ENCODE measurements at places on chromosomes 11 and 22.
A peak's percentile ranks its signal among the peaks of the same experiment; 100 is the strongest.

GRCh38 chr22:21726650-21727049 is 8.9 kb downstream of the YPEL1 start:
- DNase-seq: peak; percentile 8

- DNase-seq: no peak
Observed at GRCh38 chr11:123640677-123641494, 13.5 kb downstream of the SCN3B start.

DNA sequence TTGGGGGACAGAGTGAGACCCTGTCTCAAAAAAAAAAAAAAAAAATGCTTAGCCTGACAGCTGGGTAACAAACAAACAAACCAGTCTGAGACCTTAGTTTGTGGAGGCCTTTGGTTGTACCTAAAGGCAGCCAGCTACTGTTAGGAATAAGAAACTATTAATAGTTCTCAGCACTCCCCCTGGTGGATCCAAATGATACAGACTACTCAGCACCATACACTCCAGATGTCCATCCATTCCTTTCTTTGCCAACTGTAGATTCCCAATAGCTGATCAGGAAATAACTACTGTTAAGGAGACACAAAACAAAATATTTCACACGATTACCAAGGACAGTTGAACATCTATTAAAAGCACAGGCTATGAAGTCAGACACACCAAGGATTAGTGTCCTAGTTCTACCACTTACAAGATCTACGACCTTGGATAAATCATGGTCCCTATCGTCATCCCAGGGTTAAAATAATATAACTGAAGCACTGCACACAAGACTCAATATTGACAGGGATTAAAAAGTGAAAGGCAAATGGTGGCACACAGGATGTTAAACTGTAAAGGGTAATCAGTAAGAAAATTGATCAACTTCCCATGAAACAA is 17.2 kb downstream of the CLDN25 start:
- no peak for DNase-seq

DNA sequence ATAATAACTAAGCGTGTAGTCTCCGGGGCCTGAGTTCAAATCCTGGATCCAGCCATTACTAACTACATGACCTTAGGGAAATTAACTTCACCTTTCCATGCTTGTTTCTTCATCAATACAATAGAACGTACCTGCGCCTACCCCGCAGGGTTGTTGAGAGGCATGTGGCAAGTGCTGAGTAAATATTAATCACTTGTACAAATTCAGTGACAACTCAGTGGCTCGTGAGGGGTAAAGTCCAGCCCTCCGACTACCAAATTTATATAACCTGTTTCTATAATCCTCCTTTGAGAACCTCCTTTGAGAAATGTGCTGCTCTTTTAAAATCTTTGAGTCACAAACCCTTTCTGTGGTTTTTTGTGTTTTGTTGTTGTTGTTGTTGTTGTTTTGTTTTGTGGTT is 49.8 kb downstream of the FEZ1 start:
- no peak for DNase-seq

DNA sequence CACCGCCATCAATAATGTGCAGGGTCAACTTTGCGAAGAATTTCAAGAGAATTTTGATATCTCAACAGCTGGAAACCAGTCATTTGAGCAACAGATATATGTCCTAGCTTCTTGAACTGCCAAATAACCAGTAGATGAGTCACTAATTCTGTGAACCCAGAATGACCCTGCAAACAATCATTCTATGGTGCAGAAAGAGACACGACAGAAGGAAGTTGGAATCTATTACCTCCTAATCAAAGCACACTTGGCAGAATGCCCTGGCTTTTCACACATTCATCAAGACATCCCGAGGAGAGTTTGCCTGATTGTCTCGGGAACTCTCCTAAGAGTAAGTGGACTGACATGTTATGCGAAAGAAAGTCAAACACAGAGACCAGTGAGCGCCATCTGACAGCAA is 621.1 kb downstream of the OPCML start:
- DNase-seq: no peak

DNA sequence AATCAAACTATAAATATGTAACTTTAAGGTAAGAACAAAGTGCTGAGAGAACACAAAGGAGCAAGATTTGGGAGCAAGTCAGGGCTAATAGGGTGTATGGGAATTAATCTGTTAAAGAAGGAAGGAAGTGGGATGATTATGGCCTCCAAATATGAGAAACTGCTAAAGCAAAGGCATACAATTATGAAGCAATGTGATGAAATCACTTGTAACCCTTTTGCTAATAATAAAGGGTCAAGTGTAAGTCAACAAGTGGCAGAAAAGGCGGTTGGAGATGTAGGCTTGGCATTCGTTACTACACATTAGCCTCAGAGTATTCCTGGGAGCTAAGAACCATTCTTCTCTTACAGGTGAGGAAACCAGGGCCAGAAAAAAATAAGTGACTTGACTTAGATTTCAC is 1002.3 kb upstream of the TENM4 start:
- DNase-seq: no peak

- no peak for DNase-seq
Observed at GRCh38 chr11:37642296-37642695, 1044.3 kb upstream of the RAG2 start.

DNA sequence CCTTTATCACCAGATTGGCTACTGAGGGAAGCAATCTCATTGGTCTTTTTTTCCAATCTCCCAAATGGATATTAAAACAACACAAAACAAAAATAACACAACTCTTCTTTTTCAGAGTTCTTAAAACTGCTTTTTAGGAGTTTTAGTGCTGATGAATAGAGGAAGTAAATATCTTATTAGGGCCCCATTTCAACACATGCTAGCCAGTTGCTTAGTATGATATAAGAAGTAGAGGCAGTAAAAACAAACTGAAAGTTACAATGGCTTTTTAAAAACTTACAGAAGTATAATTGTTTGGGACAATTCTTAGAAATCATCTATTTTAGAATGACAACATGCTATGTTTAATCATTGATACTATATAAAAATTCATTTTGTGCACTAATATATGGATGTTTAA is 3.4 kb downstream of the C11orf71 start:
- DNase-seq: no peak

GRCh38 chr11:85277693-85278092 is 349.5 kb downstream of the DLG2 start:
- no peak for DNase-seq

- no peak for DNase-seq
Observed at GRCh38 chr11:26847459-26847858, 125.6 kb upstream of the SLC5A12 start.

DNA sequence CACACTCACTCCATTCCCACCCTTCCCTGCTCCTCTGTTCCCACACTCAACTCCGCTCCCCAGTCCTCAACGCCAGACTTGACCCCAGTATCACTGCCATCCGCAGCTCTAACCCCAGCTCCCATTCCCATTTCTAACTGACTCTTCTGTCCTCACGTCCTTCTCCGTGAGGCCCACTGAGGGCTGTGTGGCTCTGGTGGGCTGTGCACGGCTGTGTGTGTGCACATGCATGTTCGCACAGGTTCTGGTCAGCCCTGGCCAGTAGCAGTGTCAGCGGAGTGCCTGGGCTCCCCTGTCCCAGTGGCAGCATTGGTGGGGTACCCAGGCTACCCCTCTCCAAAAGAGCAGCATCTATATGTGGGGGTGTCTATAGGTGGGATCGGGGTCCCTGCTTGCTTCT is 5.0 kb downstream of the CAPN1 start:
- DNase-seq: no peak

DNA sequence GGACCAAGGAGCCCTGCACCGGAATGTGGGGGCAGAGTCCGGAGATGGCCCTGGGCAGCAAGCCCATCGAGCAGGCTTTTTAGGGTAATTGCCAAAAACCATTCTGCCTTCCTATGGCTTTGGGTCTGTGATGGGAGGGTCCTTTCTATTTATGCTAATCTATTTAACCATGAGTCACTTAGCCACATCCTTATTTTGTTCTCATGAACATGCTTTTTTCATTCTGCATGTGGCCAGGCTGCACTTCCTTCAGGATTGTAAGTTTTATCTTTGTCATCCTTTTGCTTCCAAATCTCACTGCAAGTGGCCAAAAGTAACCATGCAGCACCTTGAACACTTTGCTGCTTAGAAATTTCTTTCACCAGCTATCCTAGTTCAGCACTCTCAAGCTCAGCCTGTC is 88.3 kb downstream of the EFCAB6 start:
- no peak for DNase-seq

- no peak for DNase-seq
Observed at GRCh38 chr22:46001426-46002106, 24.6 kb upstream of the WNT7B start.

All from caudate nucleus (tissue), 63 donors.